ENCODE measurements at places on chromosomes 2 and 18.

GRCh38 chr2:15906778-15907177 is 33.6 kb upstream of the MYCN start:
- no peak for DNase-seq

DNA sequence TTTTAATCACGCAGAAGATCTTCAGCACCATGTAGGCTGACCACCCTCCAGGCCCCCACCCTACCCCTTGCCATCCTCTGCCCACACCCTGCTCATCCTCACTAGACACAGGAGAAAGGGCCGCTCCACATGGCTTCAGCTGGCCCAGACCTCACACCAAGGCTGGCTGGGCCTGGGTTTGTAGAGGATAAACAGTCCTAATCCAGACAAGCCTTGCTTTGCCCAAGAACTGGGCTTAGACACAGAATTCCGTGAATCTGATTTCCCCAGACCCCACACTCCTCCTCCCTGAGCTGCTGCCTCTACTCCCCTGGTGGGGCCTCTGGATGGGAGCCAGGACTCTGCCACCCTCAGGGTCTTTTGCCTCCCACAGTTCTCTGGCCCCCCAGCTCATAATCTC is 185.3 kb downstream of the CYP26B1 start:
- no peak for DNase-seq

GRCh38 chr2:98730053-98730706 is 752 bp downstream of the MGAT4A start:
- DNase-seq, result peak; percentile 55

- DNase-seq, result no peak
Observed at GRCh38 chr18:39843546-39843945, 2111.5 kb upstream of the PIK3C3 start.

GRCh38 chr2:15059870-15060512 is 427.5 kb downstream of the LRATD1 start:
- no peak for DNase-seq

DNA sequence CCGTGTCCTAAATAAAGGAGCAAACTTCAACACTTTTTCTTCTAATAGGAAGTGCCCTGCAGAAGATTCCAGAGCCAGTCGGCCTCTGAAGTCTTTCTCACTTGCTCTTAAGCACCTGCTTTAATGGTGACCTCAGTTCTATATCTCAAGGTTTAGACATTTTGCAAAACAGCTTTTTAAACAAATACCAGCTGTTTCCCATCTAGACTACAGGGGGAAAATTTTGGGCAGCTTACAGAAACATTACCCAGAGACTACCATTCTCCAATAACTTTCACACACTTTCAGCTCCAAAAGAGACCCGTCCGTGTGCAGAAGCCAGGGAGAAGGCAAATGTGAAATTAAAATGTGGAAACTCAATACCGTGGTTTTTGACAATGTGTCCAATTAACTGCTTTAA is 285.3 kb upstream of the CCDC68 start:
- DNase-seq, result no peak

- no peak for DNase-seq
Observed at GRCh38 chr2:29839306-29839705, 82.1 kb downstream of the ALK start.

Data from right forelimb (tissue), 1 donor.